ENCODE measurements at places on chromosomes 7 and 10. TPM values are rescaled to one million over a fixed set of nuclear protein-coding genes. Genes with fewer than 3 reads are reported as not detected.
A peak's percentile ranks its signal among the peaks of the same experiment; 100 is the strongest.

DNA sequence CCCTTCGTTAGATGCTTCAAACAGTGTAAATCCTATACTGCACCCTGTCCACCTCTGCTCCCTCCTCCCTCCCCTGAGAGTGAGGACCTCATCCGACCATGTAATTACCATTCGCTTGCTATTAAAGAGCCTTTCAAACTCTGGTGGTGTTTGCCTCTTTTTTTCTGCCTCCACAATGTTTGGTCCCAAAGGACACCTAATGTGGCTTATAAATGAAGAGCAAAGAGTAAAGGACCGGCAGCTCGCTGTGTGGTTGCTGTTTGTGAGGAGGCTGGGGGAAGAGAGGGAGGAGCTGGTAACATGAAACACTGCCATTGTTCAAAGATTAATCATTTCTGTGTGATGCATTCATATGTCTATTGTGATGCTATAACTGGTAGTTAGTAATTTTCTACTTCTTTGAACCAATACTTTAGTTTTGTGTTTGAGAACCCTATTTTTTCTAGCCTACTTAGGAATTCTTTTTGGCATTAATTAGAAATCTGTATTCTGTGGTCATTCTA is 27.9 kb downstream of the MTURN start:
- peaks cover 6% of the 10 kb centered on the region for H3K36me3 ChIP-seq
- H3K27ac ChIP-seq = no peak overlapping the region
- DNase-seq = no peak
- no peak overlapping the region for H3K4me3 ChIP-seq

DNA sequence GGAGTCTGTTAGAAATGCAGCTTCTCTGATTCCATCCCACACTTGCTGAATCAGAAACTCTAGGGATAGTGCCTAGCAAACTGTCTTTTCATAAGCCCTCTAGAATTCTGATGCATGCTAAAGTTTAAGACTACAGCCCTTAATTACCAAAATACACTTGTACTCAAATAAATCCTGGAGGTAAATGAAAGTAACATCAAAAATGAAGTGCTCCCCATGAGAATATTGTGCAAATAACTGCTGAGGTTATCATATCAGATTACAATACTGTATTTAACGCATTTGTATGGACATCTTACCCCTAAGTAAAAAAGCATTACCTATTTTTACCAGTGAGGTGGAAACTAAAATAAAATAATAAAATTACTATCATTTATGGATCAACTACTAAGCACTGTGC is 104.7 kb downstream of the CHCHD3 start:
- no peaks in the 10 kb centered on the region for H3K27me3 ChIP-seq
- no peak overlapping the region for H3K27ac ChIP-seq
- no peak overlapping the region for H3K4me3 ChIP-seq

GRCh38 chr10:31129880-31130405 is 98.3 kb upstream of the ZNF438 start:
- H3K27me3 ChIP-seq = no peaks in the 10 kb centered on the region
- no peak for DNase-seq
- H3K4me3 ChIP-seq = no peak overlapping the region
- no peaks in the 10 kb centered on the region for H3K36me3 ChIP-seq

GRCh38 chr7:122802301-122802751 is 83.9 kb downstream of the CADPS2 start:
- H3K4me3 ChIP-seq = no peak overlapping the region
- no peaks in the 10 kb centered on the region for H3K36me3 ChIP-seq
- H3K4me1 ChIP-seq = peaks cover 8% of the 10 kb centered on the region
- H3K27me3 ChIP-seq = no peaks in the 10 kb centered on the region
- DNase-seq = no peak
- peak overlapping the region; percentile 28 for H3K27ac ChIP-seq

The STK31 gene
- not detected for total RNA-seq

DNA sequence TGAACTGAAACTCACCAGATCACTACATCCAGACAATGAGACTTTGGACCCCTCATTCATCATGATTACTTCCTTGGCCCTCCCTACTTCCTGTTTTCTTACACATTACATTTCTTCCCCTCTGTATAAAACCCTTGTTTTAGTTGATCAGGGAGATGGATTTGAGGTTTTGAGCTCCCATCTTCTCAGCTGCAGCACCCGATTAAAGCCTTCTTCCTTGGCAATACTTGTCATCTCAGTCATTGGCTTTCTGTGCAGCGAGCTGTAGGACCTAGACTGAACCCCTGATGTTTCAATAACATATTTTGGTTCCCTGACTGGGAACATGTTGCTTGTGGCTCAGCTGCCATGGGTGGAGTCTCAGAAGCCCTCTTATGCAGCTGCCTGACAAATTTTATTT is 33.1 kb downstream of the NOLC1 start:
- no peaks in the 10 kb centered on the region for H3K27me3 ChIP-seq
- no peaks in the 10 kb centered on the region for H3K36me3 ChIP-seq

DNA sequence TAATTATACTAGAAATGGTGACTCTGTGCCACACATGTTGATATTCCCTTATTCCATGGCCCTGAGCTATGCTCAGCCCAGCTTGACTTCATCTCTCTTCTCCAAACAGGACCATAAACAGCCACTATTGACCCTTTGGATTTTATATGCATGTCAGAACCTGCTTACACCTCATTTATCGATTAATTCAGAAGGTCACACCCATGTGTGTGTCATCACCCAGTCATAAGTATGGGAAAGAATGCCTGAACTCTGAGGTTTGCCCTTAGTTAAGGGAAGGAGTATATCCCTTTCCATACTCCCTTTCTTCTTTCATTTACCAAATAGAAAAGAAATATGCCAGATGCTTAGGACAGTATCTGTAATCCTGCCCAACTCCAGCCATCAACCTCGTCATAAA is 602.3 kb downstream of the SORCS3 start:
- no peaks in the 10 kb centered on the region for H3K27me3 ChIP-seq
- H3K4me3 ChIP-seq = no peak overlapping the region
- H3K4me1 ChIP-seq = no peaks in the 10 kb centered on the region
- DNase-seq = no peak
- H3K36me3 ChIP-seq = no peaks in the 10 kb centered on the region

GRCh38 chr10:21069278-21069677 is 172.2 kb upstream of the NEBL start:
- no peaks in the 10 kb centered on the region for H3K4me1 ChIP-seq
- H3K27ac ChIP-seq = no peak overlapping the region
- H3K27me3 ChIP-seq = no peaks in the 10 kb centered on the region
- DNase-seq = no peak

- H3K27ac ChIP-seq = no peak overlapping the region
- H3K4me1 ChIP-seq = no peaks in the 10 kb centered on the region
- no peaks in the 10 kb centered on the region for H3K36me3 ChIP-seq
- no peak for DNase-seq
- H3K27me3 ChIP-seq = no peaks in the 10 kb centered on the region
Observed at GRCh38 chr7:81333536-81333935, 414.7 kb upstream of the SEMA3C start.

The AZGP1 gene
- 2.6 TPM for total RNA-seq
